ENCODE measurements at places on chromosomes 1 and 21.

DNA sequence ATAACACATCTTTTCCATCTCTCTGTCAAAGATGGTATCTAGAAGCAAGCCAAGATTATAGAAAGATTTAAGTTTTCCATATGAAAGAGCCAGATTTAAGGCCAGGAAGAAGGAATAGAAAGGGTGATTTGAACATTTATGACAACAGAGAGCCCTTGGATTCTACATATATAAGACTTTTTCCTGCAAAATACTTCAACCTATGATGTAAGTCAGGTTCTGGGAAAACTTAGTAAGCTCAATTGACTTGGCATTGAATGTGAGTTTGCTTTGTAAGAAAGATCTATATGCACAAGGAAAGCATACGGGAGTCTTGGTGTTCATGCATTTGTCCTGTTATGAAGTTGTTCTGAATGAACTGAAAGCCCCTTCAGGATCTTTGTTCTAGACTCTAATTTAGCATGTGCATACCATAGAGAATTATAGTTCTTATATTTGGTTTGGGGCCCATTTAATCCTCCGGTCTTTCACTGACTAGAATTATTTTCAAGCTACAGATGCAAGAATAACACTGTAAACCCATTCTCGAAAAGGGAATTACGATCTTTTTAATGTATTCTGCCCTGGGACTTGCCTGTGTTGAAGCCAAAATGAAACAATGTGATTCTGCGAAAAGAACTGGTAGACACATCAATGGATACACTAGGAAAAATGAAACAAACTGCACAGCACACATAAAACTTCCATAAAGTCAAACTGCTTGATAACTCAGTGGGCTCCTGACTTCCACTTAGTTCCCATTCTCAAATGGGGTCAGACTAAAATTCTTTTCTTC, 152.8 kb downstream of the DISP1 start:
- DNase-seq = no peak

- no peak for DNase-seq
These were observed 15.7 kb downstream of the RGS2 start for GRCh38 chr1:192824511-192824910.

DNA sequence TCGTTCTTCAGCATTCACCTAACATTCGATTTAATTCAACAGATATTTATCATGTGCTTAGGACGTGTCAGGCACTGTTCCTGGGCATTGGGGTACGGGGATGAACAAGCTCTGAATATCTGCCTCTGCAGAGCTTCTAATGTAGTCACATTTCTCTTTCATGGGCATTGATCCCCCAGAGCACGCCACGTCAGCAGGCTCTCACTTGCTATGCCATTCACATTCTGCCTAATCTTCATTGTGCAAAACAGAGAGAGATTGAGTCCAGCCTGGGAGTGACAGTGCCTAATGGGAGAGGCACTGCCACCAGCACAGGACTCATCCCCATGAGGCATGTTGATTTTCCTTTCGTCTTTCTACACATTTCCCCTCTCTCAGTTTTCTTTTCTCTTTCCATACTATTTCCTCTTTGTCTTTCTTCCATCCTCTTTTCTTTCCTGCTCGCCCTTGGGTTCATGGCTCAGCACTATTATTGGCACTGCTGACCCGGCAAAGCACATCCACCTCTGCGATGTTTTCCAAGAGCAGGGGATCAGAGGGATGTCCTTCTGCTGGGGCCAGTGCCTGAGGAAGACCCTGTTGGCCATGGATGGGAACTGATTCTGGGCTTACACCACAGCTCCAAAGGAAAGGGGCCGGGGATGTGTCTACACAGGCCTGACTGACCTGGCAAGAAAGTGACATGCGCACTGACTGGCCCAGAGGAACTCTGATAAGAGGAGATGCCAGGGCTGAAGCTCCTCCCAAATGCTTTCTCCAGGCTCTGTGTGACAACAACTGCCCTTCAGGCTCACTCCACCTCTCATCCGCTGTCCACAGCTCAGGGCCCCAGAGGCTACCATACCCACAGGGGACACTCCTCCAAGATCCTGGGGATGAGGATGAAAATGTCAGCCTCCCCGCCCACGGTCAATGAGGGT, 195.9 kb downstream of the TOMM20 start:
- peak; percentile 80 for DNase-seq

- DNase-seq = peak; percentile 65
These were observed 173.3 kb upstream of the FOXD3 start for GRCh38 chr1:63148825-63149645.

- no peak for DNase-seq
These were observed 141.6 kb downstream of the ZP4 start for GRCh38 chr1:237749122-237749521.

DNA sequence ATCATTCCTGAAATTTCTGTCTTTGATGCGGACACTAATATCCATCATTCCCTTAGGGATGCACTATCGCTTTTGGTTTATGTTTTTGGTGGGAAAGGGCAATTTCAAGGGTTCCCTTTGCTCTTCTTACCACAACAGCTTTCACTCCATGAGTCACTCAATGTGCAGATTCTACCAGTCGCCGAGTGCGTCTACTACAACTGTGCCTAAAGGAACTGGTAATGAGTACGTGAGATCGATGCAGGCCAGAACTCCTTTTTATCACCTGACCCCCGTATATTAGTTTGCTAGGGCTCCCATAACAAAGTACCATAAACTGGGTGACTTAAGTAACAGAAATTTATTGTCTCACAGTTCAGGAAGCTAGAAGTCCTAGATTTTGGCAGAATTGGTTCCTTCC, 27.5 kb upstream of the TMEM54 start:
- peak; percentile 23 for DNase-seq

DNA sequence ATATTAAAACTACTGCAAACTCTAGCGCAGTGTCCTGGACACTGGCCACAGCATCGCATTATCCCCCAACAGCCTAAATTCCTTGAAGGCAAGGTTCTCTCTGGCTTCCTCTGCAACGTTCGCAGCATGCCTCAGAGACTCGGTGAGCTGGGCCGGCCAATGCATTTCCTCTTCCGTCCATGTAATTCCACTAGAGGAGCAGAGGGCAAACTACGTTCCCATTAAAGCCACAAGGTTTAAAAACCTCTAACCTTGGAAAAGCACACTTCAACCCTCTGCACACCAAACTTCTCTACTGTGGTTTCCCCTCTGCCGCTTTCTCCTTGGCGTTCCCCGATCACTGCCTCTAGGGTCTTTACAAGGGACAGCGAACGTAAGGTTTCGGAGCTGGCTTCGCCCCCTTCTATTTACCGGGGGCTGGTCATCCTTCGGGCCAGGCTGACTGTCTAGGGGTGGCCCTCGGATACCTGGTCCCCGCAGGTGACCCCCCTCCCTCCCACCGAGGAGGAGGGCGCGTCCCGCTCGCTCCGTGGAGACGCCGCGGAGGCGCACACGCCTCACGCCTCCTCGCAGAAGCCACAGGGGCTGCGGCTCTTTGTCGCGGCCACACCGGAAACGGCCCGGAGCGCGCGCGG, 456 bp upstream of the SMYD2 start:
- DNase-seq = peak; percentile 62

GRCh38 chr1:85225624-85226380, 25.0 kb upstream of the SYDE2 start:
- DNase-seq = no peak

DNA sequence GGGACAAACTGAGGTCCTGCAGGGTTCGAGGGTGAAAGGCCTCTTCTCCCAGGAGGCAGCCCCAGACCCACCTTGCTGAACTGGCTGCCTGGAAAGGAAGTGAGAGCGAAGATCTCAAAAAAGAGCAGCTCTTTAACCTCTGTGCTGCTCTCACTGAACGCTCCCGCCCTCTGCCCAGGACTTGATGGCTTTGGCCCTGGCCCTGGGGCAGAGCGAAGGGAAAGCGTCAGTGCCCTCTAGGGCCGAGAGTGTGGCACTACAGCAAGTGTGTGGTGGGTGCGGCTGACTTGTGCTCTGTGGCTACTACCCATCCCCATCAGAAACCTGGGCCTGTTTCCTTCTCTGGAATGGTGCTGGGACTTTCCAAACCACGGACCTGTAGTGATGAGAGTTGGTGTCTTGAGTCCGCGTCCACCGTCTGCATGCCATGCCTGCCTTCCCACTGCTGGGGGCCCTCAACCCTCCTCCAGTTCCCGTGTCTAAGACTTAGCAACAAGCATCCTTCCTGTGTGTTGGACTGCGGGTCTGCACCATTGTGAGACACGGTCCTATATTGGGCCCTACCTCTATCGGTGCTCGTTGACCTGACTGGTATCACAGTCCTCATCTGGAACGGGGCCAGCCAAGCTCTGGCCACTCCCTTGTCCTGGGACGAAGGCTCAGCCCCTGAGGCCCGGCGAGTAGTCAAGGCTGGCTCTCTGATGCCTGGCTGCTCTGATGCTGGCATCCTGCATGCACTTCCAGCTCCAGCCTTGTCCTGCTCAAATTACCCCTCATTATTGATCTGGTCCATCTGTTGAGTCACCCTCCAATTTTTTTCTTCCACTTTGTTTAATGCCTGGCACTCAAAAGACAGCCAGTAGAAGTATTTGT, 180.3 kb downstream of the DISC1 start:
- DNase-seq = peak; percentile 44

DNA sequence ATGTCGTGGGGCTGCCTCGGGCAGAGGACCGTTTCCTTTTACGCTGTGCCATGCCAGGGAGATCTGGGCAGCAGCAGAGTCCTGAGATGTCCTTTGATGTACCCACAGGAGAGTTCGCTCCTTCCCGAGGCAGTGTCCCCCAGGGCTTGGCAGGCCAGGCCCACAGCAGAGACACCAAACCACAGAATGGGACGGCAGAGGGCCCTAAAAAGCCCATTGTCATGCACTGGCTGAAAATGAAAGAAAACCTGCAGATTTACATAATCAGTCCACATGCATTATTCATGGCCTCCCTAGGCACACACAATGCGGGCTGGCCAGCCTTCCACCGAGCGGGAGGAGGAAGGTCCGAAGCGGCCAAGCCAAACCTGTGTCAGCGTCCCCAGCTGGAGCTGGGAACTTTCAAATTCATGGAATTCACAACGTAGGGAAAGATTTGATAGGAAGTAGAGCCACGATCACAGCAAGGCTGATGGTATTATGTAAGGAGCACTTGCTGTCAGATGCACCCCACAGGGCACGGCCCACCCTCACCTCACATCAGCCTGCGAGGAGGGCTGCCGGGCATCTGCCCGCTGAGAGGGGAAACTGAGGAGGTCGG, 25.3 kb upstream of the EFHD2 start:
- peak; percentile 85 for DNase-seq

- no peak for DNase-seq
These were observed 287.0 kb upstream of the ESRRG start for GRCh38 chr1:217010253-217010652.

GRCh38 chr1:66575739-66576138, 41.8 kb downstream of the SGIP1 start:
- DNase-seq = peak; percentile 52

DNA sequence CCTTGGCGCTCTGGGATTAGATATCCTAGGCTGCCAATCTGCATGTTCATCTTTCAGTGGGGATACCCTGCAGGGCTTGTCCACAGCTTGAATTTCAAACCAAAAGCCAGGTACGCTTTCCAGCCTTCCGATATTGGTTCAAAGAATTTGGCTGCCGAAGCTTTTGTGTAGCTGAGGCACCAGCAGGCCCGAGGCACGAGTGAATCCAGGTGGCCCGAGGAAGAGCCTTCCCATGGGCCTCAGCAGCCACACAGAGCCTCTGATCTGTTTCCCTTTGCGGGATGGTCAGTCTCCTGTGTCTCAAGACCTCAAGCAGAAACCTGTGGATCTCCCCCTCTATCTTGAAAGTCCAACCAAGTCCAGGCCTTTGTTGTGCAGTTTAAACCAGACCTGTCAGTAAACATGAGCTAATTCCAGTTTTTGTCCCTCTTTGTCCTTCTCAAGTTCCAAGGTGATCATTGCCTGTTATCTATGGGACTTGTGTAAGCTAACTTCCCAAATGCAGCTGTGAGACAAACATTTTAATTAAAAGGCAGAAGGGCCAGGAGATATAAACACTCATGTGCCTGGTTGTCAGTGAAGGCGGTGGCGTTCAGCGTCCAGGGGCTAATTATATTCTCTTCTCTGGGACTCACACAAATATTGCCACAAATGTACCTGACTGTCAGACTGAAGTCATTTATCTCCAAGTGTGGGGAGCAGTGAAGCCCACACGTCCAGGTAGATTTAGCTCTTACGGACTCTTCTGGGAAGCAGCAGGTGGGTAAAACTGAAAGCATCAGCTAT, 30.6 kb downstream of the VANGL1 start:
- DNase-seq = no peak

GRCh38 chr21:32844653-32845436, 73.3 kb upstream of the PAXBP1 start:
- DNase-seq = peak; percentile 72

DNA sequence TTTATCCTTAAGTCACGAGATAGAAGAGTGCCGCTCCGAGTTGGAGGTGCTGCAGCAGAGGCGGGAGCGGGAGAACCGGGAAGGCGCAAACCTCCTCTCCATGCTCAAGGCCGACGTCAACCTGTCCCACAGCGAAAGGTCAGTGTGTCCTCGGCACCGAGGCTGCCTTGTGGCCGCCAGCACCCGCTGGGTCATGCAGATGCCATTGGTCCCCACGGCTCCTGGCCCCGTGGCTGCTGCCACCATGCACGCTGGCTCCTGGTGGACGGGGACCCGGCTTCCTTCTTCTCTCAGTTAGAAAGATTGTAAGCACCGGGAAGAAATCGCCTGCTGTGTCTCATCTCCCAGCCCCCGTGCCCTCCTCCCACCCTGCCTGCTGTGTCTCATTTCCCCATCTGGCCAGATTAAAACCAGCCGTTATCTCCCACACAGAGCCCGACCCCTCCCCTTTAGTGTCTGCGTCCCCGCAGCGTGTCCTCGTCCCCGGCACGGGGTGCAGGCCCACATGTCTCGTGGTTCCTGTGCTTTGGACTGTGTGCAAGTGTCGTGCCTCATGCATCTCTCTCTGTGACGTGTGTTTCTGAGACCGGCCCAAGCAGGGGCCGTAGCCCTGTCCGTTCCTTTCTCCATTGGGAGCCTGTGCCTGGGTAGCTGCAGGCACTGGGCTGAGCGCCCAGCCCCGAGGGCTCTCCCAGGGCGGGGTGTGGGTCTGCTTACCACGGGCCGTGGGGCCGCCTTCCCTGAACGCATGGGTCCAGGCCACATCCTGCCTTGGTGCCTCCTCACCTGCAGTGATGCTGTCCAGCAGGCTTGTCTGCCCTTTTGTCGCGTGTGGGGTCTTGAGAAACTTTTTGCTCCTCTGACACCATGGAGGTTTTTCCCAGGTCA, 62.1 kb downstream of the PCNT start:
- DNase-seq = no peak

GRCh38 chr1:62462370-62462769, 25.5 kb downstream of the USP1 start:
- DNase-seq = no peak

DNA sequence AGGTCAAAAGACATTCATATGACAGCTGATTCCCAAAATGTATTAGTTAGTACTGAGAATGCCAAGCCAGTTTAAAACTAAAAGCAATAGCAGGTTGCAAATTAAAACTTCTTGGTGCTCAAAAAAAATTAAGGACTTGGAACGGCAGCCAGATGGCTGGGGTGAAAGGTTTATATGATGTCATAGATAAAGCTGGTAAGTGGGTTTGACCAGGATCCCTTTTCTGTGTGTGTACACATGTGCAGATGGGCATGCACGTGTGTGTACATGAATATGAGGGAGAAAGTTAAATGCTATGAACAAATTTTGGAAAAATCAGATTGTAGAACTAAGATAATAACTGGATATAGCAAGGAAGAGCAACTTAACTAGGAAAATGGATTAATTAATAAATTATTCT, 39.1 kb upstream of the DPH5 start:
- no peak for DNase-seq

Data from RPMI7951 (cell line).